ENCODE measurements at places on chromosomes 3 and 15. TPM values are rescaled to one million over a fixed set of nuclear protein-coding genes. Genes with fewer than 3 reads are reported as not detected.

DNA sequence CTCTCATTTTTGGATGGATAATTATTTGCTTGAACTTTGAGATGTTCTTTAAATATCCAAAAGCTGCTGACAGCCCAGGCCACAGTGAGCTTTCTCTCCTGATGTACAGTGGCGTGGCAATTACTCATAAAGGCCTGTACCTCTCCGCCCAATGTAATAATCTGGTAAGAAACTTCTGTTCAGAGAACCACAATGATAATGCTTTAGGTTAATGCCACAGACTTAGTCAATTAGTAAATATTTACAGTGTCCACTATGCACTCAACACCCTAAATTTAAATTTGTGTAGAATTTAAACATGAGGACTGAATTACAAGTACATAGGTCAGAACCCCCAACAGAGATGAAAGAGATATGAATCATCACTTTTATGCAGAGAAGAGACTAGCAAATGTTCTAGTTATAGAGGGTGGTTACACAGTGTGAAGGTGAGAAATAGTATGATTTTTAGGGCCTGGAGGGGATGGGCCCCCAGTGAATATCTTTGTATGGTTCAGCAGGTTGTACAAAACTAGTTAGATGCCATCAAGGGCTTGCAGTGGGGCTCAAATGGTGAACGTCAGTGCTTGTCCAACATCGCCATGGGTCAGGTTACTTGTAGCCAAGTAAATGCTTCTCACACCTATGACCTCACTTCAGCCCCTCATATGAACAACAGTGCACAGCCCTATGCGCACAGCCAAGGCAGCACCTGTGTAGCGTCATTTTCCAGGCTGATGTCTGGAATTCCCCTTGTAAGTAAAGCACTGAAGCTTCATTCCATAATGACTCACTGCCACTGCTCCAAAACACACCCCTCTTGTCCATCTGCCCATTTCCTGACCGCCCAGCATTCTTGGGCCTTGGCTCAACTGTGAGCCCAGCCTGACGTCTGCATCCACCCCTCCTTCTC, 13.3 kb downstream of the ABHD2 start:
- DNase-seq: peak; percentile 75

GRCh38 chr15:60381148-60381788, 16.5 kb downstream of the ANXA2 start:
- no peak for DNase-seq

GRCh38 chr3:94862703-94863102, 799.8 kb downstream of the NSUN3 start:
- DNase-seq: no peak

DNA sequence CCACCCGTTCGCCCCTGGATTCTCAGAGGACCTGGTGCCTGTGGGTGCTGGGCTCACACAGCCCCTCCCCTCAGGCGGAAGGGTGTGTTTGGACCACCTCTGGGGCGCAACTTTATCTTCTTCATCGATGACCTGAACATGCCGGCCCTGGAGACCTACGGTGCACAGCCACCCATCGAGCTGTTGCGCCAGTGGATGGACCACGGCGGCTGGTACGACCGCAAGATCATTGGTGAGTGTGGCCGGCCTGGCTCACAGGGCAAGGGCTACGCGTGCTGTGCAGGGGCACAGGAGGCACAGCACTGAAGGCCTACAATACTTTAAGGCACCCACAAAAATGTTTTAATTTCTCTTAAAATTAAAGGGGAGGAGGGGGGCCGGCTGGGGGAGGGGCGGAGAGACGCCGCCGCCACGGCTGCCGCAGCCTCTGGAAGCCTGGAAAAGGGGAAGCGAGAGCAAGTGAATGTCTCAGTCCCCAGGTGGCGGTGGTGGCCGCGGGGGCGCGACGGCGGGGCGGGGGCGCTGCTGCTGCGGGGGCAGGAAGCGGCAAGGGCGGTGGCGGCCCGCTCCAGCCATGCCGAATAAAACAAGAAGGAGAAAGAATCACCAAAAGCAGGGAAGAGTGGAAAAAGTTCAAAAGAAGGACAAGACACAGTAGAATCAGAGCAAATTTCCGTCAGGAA, 56.8 kb downstream of the DNAH1 start:
- DNase-seq: no peak

DNA sequence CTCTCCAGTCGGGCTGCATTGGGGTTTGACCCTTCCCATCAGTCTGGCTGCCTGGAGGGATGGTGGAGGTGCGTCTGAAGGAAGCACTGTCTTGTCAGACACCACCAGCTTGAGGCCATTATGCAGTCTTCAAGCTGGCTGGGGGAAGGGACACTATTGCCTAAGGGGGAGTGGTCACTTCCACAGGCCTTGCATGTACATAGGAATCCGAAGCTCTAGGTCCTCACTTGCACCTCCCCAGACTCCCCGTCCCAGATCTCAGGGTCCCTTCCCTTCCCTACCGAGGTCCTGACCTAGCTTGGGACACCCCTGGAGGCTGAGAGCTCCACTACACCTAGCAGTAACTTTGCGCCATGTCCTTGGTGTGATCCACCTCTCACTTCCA, 48.6 kb upstream of the KLF13 start:
- DNase-seq: peak; percentile 6

PLA2G4E gene
- 0.01 TPM for polyA plus RNA-seq

DNA sequence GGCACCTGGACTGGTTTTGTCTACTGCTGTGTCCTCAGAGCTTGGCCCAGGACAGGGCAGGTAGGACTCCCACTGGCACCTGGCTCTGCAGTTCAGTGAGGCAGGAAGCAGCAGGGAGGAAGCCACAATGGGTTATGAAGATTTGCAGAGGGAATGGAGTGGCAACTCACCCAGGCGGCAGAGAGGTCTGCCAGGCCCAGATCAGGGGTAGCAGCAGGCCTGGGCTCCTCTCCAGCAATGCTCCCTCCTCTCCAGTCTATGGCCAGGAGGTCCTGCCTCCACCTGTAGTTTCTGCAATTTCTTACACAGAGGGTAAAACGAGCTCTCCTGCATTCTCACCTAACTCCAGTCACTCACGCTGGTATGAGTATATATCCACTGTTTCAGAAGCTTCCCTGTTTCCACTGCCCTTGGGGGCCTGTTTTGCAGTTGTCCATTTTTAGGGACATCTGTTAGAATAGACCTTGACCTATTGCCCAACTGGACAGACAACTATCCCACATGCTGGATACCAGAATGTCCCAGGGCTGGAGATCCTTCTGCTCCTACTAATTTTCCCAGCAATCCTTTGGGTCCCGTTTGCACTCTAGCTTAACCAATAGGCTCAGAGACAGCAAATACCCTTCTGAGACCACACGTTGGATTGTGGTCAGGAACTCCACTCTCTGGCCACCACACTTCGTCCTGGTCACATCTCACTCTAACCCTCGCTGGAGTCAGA, 35.2 kb downstream of the HMCES start:
- DNase-seq: no peak

AP3B2 gene
- polyA plus RNA-seq: 0.06 TPM

C3orf85 gene
- polyA plus RNA-seq: not detected

DNA sequence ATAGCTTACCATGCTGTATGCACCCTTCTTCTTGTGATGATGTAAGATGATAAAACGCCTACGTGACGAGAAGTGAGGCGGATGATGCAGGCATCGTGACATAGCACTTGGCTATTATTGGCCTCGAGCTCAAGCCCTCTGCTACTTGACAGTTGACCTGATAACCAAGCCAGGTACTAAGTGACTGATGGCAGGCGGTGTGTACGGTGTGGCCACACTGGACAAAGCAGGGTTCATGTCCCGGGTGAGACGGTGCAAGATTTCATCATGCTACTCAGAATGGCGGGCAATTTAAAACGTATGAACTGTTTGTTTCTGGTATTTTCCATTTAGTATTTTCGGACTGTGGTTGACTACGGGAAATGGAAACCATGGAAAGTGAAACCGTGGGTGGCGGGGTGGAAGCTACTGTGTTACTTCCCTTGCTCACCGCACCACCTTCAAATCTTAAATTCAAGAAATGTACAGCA, 57.7 kb downstream of the SLC12A8 start:
- DNase-seq: no peak

DNA sequence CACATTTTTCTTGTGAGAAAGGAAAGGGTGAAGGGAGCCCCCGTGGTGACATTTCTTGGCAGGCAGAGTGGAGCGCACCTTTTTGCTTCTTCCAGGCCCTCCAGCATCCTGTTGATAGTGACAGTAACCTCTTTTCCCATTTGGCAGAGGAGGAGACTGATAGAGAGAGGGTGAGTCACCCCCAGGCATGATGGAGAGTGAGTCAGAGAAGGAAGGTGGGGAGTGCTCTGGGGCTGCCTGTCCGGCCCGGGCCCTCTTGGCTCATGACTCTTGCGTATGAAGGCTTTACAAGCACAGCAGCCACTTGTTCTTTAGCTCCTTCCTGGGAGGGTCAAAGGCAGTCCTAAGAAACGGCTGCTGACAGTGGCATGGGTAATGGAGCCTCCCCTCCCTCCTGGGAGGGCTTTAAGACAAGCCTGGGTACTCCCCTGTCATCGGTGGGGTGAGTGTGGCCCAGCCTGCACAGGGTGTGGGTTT, 16.0 kb downstream of the ANKRD63 start:
- DNase-seq: no peak

GRCh38 chr3:104961851-104962250, 404.9 kb upstream of the ALCAM start:
- DNase-seq: no peak

DNA sequence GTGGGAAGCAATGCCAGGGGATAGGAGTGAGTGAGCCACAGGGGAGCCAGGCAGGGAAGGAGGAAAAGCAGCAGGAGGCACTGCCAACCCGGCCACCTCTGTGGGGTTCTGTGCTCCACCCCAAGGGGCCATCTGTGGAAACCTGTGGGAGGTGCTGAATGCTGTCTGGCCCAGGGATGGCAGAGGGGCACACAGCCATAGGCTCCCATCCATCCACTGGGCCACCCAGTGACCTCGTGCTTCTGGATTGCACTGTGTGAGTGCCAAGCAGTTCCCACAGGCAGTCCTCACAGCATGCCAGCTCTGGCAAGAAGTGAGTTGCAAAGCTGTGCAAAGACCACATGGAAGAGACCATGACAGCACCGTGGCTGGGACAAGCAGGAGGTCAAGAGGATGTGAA, 27.5 kb downstream of the DNAJB8 start:
- DNase-seq: no peak

- no peak for DNase-seq
Measured at GRCh38 chr3:197030379-197031314, 1.0 kb upstream of the MELTF start.

GRCh38 chr3:36688815-36689214, 75.5 kb downstream of the DCLK3 start:
- DNase-seq: no peak

CCR8 gene
- polyA plus RNA-seq: not detected

RPL39L gene
- polyA plus RNA-seq: 16.3 TPM

HMCES gene
- polyA plus RNA-seq: 46.6 TPM

COL6A5 gene
- not detected for polyA plus RNA-seq

DNA sequence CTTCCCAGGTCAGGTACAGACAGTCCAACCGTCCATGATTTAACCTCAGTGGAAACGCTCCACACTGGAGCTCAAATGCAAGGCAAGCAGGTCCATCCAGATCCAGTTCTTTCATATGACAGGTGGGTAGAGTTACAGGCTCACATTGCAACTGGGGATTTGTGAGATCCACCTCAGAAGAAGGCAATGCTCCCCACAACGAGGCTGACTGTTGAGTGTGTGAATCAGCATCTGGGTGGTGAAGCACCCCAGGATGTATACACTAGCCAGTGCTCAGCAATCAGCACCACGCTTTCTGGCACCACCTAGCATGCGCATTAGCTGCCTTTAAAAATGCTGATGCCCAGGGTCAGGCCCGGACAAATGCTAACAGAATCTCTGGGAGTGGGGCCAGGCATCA, 343.5 kb upstream of the ICE2 start:
- DNase-seq: no peak

GRCh38 chr3:20322085-20322484, 136.1 kb upstream of the SGO1 start:
- DNase-seq: no peak

DNA sequence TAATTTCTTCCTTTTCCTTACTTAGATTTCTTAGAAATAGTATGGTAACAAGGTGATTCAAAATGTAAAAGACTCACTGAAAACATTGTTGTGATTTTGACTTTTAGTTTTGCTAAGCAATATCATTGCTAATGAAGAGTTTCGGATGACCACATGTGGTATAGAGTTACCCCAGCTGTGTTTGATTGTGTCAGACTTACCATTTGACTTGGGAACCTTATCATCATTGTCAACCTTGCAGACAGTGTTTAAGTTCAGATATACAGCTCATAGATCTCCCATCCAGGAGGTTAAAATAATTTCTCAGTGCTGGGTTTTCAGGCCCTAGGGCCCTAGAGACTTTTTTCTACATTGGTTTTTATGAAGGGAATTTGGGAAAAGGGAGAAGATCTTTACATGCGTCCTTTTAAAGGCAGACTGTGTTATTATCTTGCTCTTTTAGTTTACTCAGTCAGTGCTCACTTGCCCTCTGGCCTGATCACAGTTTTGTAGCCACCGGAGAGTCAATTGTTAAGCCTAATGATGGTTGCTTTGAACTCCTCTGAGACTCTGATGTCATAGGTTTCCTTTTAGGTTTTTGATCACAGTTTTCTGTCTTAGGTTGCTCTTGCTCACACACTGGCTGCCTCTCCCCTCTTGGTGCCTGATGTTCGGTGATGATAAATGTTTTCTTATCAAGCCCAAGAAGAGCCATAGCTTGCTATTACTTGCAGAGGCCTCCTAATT, 133.5 kb upstream of the ZPLD1 start:
- DNase-seq: no peak

RAB27A gene
- polyA plus RNA-seq: 9.0 TPM

DNA sequence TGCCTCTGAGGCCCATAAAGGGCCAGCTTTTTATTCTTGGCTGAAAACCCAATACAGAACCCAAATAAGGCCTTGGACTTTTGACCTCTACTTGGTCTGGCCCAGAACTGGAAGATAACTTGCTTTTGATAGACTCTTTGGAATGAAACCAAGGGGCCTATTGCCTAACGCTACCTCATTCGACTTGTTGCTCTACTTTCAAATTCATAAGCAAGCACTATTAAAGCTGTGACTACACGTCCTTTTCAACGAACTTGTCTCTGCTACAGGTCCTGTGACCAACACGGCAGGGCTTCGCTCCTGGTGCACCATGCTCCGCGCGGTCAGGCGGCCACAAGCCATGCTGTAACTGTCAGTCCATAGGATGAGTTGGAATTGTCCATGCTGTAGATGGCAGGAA, 385.4 kb downstream of the MFSD1 start:
- no peak for DNase-seq

ULK3 gene
- 29.3 TPM for polyA plus RNA-seq

TNK2 gene
- 31.5 TPM for polyA plus RNA-seq

LDHAL6B gene
- polyA plus RNA-seq: not detected

DNA sequence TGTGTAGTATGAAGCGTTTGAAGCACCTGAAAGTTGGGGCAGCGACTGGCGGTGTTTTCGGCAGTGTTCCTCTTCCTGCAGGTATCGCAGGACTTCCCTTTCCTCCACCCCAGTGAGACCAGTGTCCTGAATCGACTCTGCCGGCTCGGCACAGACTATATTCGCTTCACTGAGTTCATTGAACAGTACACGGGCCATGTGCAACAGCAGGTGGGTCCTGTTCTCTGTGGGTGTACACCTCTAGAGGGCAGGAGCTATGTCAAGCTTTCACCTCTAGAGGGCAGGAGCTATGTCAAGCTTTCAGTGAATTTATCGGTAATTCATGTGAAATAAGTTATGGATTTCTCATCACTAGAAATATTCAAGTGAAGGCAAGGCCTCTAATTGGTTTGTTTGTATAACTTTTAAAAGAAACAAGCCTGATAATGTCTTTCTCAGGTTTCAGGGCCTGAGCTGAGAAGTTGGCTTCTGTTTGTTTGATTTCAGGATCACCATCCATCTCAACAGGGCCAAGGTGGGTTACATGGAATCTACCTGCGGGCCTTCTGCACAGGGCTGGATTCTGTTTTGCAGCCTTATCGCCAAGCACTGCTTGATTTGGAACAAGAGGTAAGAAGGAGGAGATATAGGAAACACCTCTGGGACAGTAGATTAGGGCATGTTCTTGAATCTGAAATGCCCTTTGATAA, 5.3 kb downstream of the TUBGCP4 start:
- DNase-seq: no peak

Data from heart left ventricle (tissue), 16 donors.